ENCODE measurements at places on chromosomes 2 and 18.

DNA sequence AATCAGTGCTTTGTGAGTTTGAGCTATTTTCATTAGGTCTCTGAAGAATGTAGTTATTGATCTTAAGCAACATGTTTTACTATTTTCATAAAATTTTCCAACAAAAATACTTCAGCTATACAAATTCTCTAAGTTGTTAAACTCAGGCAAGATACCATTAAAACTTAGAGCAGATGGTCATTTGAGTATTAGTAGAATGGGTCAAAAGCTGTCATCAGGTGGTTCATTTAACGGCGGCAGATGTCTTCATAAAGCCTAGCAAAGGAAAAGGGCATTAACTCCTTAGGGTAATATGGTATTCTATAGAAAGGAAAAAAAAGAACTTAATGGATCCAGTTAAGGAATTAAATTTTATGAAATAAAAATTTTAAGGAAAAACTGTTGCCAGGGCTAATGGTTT, 19.2 kb downstream of the MIB1 start:
- no peak for DNase-seq

- DNase-seq = no peak
Measured at GRCh38 chr2:13813236-13813635, 819.3 kb upstream of the LRATD1 start.

DNA sequence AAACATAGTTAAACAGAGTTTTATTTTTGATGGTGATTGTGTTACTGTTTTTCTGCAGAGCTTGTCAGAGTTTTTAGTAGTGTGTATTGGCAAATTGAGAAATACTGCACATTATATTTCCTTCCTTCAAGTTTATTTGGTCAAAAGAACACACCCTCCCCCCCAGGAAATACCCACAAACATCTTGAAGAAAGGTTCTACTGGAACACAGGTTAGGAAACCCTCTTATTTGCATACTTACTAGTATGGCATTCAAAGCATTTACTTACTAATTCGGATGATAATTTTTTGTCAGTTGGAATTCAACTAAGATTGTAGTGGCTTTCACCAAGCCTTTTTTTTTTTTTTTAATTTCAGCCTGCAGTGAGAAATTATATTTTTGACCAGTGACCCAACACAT, 9.1 kb downstream of the CAB39 start:
- DNase-seq = no peak

DNA sequence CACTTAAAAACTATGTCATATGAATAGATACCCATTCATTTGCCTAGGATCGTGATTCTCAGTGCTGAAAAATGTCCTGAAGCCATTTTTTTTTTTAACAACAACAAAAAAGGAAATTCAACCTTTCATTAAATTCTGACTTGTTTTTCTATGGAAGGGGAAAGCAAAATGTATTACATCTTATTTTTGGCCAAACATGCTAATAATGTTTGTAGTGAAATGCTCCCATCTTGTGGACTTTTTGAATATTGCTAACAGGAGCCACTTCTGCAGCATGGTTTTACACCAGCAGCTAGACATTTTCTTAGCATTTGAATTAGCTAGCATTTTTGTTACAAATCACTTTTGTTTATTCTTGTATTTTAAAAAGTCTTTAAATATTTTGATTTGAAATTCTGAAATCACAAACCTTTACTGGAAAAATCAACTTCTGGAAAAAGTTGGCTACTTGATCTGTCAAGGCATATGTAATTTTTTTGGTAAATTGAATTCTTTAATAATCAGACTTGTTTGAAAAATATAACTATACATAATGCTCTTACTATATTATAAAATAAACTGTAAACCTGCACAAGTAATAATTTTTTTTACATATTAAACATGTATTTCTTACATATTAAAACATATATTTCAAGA, 75.8 kb downstream of the KIDINS220 start:
- peak; percentile 37 for DNase-seq

DNA sequence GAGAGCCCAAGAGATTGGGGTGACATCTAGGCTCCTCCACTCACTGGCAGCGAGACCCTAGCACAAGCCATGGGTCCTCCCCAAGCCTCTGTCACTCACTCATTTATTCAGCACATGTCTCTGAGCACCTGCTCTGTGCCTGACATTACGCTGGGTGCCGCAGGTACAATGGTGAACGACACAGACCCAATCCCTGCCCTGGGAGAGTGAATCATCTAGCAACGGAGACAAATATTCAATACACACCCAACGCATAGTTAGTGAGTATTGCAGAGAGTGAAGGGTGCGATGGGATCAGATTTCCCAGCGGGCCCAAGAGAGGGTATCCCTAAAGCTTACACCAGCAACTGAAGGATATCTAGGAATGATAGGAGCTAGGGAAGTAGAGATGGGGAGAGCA, 45.5 kb downstream of the ZFP36L2 start:
- no peak for DNase-seq

DNA sequence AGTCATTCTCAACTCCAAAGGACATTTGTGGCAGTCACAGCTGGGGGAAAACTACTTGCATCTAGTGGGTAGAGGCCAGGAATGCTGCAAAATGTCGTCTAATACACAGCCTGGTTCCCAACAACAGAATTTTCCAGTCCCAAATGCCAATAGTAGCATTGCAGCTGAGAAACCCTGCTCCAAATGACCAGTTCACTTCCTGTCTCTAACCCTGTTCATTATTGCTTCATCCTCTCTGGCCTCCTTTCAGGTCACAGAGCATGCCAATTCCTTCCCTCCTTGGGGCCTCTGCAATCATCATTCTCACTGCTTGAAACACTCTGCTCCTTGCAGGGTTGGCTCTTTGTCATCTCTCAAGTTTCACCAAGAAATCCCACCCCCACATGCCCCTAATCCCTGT, 139.1 kb downstream of the IRS1 start:
- peak; percentile 82 for DNase-seq

- DNase-seq = peak; percentile 65
Measured at GRCh38 chr2:37645362-37645761, 26.1 kb downstream of the CDC42EP3 start.

DNA sequence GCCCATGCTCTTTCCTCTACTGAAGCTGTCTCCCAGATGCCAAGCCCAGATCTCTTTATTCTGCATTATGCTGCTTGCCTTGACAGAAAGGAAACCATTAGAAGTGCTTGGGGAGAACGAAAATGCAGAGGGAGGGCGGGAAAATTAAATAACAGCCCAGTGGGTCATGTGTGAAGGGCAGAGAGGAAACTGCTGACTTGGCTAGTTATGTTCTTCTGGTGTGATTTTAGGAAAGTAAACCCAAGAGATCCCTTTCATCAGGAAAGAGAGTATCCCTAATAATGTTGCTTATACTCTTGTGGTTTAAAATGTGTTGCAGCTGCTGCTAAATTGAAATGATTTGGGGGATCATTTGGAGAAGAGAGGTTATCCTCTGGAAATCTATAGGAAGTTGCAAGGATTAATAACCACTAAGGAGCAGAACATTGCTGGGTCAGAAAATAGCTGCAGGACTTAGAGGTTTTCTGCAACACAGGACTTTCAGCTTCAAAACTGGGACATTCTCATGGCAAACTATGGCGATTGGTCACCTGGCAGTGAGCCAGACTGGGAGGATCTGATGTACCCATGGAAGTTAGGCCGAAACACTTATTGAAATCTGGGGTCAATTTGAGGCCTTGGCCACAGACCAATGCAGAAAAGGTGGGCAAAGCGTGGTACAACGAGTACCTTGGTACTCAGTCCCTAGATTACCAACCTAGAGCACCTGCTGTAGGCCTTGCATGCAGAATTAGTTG, 172.2 kb downstream of the TMEM247 start:
- no peak for DNase-seq

- no peak for DNase-seq
Measured at GRCh38 chr18:47180765-47181164, 4.6 kb upstream of the IER3IP1 start.

GRCh38 chr18:13302457-13303225, 84.1 kb downstream of the LDLRAD4 start:
- peak; percentile 74 for DNase-seq

GRCh38 chr2:181128199-181128598, 147.8 kb downstream of the UBE2E3 start:
- no peak for DNase-seq

DNA sequence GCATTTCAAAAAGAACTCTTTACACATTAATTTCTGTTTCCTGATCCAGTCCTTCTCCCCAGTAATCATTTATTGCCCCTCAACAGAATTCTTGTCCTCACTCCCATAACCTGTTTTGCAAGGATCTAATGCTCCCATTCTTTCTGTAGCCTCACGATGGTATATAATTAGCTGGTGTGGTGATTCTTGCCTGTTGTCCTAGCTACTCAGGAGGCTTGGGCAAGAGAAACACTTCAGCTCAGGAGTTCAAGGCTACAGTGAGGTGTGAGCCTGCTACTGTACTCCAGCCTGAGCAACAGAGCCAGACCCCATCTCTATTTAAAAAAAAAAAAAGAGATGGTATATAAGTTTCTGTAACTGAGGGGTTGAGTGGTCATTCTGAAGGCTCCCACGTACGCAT, 7.7 kb upstream of the TRAPPC8 start:
- DNase-seq = no peak

DNA sequence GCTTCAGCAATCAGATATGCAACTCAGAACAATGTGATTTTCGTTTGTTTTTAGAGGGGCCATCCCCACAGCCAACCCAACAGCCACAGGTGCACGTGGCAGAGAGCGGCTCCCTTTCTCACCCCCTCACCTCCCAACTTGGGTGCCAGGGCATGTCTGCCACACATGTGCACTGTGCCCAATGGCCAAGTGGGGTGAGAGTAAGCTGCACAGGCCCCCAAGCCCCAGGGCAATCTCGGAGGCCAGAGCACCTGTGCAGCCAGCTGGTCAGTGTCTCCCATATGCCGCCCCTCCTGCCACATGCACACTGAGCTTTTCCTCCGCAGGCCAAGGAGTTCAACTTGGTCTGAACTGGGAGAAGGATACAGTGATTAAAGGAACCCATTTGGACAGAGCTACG, 1130.2 kb downstream of the DSC3 start:
- DNase-seq = no peak

DNA sequence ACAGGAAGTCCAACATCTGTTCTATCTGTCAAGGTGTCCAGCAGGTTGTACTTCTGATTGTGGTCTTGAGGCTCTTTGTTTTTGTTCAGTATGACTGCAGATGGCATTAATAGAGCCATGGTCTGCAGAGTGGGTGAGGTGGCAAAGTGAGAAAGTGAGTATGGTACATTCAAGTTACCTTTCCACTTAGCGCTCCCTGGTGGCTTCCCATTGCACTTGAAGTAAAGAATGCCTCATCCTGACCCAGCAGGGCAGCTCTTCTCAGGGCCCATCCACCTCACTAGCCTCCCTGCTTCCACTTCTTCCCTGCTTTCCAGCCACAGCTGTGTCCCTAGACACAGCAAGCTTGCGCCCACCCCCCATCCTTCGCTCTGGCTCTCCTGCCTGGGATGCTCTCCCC, 148.0 kb upstream of the ALPP start:
- no peak for DNase-seq

DNA sequence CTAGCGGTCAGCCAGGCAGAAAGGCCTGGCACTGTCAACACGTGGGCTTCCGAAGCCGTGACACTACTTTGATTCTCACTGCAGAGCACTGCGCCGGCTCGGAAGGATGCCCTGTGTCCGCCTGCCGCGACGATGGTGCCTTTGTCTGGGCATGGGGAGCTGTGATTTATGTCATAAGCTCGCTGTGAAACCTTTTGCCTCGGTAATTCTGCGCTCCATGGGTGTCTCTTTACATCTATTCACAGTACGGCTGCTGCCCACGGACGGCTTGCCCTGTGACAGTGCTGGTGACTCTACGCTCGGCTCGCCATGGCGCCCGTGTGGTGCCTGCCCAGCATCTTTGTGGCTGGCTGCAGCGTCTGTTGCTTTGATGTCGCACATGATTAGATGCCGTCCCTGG, 43.1 kb upstream of the GBX2 start:
- DNase-seq = no peak

DNA sequence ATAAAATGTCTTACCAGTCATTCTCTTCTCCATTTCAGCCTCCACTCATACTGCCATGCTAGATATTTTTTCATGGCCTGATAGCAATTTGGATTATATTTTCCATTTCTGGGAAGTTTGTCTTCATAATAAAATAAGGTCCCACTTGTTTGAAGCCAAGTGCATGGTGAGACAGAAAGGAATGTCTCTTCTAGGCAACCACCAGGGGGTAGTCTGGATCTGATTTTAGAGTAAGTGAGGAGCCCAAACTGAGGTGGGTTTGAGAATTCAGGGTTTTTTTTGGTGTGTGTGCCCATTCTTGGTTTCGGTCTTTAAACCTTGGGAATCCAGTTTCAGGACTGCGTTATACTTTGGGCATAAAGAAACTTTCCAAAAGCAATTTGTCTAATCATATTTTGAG, 315.5 kb downstream of the RPRM start:
- DNase-seq = no peak

DNA sequence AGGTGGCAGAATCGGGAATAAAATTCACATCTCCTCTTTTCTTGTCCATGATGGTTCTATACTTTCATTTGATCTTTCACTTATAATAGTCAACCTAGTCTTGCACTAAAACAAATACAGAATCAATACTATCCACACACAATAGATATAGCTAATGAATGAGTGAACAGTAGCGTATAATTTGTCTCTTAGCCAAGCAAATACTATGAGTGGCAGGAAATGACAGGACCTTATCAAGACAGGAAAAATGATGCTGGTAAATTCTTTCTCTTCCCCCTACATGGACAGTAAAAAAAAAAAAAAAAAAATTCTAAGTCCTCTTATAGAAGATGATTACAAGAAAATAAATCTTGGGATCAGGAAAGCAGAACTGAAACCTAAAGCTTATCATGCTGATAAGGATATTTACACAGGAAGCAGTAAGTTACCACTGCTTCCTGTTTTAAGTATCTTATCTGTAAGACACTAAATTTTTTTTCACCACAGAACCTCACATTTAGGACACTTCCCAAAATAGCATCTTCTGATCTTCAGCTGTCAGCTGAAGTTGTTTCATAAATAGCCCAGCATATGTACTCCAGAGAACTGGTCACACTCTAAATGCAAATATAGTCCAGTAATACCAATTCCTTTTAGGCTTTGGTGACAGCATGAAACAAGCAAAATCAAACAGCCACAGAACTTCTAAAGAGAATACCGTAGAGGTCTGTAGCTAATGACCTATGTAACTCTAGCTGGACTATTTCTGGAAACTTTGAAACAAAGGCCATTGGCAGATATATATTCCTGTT, 27.0 kb downstream of the IRS1 start:
- peak; percentile 100 for DNase-seq

DNA sequence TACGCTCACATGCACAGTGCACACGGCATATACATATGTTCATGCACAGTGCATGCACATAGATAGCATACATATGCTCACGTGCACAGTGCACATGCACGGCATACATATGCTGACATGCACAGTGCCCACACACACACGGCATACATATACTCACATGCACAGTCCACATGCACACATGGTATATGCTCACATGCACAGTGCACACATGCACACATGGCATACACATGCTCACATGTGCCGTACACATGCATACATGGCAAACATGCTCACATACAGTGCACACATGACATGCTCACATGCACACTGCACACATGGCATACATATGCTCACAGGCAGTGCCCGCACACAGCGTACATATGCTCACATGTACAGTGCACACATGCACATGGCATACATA, 97.7 kb upstream of the CTDP1 start:
- DNase-seq = no peak
